NCI-H1694 treated with DMSO at 0.1 percent for 48 hours (cell line): ENCODE measurements at places on chromosomes 3 and 15.

- DNase-seq, result no peak
Measured at GRCh38 chr15:74696398-74696729, 540 bp upstream of the EDC3 start.

- no peak for DNase-seq
Measured at GRCh38 chr15:71111950-71112349, 3.3 kb upstream of the THSD4 start.

DNA sequence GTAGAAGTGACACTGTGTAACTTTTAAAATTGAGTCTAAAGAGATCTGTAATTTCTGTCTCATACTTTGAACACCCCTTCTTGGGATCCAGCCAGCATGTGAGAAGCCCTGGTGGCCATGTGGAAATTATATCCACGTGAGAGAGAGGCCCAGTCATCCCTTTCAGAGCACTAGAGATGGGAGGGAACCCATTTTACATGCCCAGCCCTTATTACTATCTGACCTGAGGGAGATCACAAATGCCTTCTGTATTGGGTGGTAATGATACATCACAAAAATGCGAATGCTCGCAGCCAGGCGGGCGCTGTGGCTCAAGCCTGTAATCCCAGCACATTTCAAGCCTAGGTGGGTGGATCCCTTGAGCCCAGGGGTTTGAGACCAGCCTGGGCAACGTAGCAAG, 27.3 kb upstream of the TRAK1 start:
- no peak for DNase-seq

DNA sequence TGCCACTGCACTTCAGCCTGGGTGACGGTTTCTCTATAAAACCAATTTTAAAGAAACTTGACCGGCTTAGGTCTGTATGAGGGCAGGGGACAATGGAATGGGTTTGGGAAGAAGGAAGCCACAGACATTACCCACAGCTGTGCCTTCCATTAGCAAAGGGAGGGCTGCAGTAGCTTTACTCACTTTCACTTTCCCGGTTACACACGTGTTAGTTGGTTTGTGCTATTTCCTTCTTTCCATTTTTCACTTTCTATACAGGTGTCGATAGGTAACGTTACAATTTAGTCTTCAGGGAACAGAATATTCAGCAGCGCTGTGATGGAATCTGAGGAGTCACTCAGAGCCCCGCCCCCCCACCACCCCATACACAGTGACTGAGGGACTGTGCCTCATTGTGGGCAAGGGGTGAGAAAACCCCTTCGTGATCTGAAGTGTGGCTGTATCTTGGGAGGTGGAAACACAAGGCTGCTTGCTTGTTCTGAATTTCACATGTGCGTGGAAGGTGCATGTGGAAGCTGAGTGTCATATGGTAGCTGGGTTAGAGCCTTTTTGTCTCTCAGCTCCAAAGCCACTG, 44.8 kb upstream of the RPL32 start:
- no peak for DNase-seq

DNA sequence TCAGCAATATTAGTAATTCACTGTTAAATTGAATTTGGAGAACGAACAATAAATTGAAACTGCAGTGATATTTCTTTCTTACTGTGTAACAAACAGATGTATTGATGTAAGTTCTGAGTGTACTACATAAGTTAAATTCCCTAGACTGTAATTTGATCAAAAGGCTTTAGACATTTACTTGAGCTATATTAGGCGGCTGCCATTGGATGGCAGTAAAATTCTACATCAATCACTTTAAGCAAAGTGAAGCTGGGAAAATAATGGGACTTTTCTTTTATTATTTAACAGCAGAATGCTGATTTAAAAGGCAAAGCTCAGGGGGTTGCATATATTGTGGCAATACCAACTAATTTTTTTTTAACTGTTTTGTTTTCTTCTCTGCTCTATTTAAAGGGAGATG, 212.6 kb upstream of the PLSCR5 start:
- peak; percentile 53 for DNase-seq

- DNase-seq, result no peak
Measured at GRCh38 chr3:98764472-98764884, 1.3 kb downstream of the ST3GAL6 start.

DNA sequence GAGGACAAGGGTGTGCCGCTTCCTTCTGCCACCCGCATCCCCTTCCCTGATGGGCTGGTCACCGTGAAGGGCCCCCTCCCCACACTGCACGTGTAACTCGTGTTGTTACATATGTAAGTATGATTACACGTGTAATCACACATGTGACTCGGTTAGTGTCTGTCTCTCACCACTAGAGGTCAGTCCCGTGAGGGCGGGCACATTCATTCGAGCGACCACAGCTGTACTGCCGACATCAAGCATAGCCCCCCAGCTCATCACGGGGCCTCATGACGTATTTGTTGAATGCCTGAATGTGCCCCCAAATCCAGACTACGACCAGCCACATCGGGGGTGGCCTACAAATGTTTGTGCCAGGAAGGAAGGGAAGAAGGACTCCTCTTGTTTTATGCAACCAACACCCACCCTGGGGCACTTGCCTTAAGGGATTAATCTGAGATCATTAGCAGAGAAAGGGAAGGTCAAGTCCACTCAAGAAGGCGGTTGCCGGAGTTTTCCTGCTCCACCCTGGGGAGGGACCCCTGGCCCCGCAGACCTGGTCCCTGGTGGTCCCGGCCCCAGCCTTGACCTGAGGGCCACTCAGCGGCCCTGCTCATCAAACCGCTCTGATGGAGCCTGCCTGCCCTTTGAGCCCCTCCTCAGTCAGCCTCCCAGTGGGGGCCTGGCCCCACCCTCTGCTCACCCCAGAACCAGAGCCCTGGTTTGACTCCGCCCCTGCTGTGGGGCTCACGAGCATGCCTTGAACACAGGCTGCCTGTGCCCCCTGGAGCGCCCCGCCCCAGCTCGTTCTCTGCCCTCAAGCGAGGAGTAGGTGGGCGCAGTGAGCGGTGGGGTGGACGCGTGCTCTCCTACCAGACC, 52.8 kb downstream of the RGMA start:
- peak; percentile 45 for DNase-seq

- no peak for DNase-seq
Measured at GRCh38 chr3:9770276-9770812, 597 bp upstream of the CAMK1 start.

DNA sequence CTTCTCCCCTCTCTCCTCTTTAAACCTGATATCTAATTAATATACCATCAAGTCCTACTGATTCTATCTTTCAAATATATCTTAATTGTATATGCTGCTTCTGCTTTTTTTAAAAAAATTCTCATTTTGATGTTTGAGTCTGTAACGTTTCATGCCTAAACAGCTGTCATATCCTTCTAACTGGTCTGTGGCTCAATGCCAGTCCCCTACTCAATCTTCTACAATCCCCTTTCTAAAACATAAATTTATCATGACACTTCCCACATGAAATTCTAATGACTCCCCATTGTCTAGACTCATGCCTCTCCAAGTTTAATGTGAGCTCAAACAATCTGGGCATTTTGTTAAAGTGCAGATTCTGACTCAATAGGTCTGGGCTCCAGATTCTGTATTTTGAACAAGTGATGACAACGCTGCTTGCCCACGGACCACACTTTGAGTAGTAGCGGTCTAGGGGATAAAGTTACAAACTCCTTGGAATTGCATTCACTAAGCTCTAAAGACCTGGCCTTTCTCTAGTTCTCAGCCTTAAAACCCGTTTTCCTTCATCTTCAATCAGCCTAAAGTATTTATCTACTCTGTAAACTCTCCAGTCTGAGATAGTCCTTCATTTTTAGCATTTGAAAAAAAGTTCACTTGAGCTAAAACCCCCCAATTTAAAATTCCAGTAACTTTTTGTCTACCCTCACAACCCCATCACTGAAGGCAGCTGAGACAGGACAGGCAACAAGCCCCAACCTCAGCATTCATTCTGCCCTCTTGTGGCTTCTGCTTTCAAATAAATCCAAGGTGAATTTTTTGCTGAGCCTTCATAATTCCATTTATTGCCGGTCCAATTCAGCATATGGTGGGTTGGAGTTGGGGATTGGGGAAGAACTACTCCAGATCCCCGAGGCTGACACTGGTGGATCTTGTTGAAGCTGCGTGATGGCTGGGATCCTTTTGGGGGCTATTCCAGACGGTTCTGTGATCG, 88.1 kb upstream of the THRB start:
- no peak for DNase-seq
